Heart right ventricle (tissue), 16 donors: ENCODE measurements at places on chromosomes 12 and 14. TPM values are rescaled to one million over a fixed set of nuclear protein-coding genes. Genes with fewer than 3 reads are reported as not detected.

The ERGIC2 gene
- 85.8 TPM for total RNA-seq

The RASAL1 gene
- total RNA-seq: not detected

The KITLG gene
- total RNA-seq: 20.5 TPM

The GPR162 gene
- 4.9 TPM for total RNA-seq

The KLRC3 gene
- not detected for total RNA-seq

The GPR132 gene
- 4.1 TPM for total RNA-seq

DNA sequence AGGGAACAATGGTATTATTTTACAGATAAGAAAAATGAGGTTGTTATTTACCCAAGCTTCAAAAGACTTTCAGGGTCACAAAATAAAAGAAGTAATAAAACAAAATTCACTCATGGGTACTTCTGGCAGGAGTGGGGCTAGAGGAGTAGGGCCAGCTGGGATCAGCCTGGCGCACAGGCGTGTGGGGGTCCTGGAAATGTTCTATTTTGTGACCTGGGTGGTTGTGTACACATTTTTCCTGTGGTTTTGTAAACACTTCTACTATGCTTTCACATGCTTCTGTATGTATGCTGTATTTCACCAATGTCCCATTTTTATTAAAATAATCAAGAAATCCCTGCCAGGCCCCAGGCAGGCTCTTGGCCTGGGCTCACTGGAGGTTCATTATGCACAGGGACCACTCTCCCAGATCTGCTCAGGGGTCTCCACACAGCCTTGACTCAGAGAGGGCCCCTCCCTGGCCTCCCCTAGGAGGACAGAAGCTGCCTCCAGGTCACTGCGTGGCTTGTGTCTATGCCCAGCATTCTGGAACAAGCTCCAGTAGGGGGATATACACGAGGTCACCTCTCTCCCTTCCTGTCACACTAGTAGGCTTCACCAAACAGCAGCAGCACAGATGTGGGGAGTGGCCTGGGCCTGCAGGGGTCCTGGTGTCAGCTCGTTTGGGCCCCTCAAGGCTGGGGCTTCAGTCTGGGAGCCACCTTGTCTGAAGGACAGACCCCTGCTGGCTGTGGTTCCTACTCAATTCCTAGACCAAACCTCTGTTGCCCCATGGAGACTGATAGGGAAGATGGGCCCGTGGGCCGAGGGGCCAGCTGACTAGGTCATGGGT is 37.8 kb downstream of the ANAPC7 start:
- no peak overlapping the region for H3K4me3 ChIP-seq
- no peaks in the 10 kb centered on the region for H3K27me3 ChIP-seq
- H3K36me3 ChIP-seq: no peaks in the 10 kb centered on the region
- no peaks in the 10 kb centered on the region for H3K4me1 ChIP-seq
- no peak overlapping the region for H3K27ac ChIP-seq

DNA sequence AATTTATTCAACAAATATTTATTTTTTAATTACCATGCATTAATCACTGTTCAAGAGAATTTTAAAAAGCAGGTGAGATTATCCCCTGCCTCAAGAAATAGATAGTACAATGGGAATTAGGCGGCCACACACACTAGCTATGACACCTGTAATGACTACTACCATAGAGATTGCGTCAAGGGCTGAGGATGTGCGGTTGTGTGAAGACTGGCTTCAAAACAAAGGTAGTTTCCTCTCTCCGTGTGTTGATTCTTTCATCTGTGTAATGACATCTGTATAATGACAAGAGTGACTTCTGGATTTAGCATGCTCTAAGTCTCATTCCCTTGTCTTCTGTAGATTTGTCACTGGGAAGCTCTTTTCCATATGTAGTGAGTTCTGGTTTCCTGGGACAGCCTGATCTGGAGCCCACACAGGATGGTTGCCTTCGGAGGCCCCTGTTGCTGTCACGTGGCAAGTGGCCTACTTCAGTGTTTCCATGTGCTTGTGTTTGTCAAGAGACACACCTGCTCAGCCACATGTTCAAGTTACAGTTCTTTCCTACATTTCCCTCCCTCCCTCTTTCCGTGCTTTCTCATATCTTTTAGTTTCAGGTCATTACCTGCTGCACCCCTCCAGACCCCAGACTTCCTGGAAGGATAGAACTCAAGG is 64.3 kb downstream of the GALNT8 start:
- H3K27me3 ChIP-seq: no peaks in the 10 kb centered on the region
- no peaks in the 10 kb centered on the region for H3K4me1 ChIP-seq
- H3K36me3 ChIP-seq: no peaks in the 10 kb centered on the region

DNA sequence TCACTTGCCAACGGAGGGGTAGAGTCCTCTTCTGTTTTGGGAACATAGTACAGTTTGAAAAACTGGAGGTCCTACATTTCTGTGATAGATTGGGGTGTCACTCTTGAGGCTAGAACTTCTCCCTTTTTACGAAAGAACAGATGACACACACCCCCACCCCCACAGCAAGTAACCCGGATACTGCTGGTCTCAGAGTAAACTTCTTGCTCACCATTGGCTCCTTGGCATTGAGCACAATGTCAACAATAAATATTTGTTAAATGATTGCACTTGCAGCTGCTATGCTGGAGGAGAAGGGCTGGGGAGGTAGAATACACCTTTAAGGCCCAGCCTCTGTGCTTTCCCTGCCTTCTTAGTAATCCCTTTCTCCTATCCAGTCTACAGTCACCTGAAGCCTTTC is 149.8 kb downstream of the TGFB3 start:
- no peak for DNase-seq
- H3K27me3 ChIP-seq: no peaks in the 10 kb centered on the region

DNA sequence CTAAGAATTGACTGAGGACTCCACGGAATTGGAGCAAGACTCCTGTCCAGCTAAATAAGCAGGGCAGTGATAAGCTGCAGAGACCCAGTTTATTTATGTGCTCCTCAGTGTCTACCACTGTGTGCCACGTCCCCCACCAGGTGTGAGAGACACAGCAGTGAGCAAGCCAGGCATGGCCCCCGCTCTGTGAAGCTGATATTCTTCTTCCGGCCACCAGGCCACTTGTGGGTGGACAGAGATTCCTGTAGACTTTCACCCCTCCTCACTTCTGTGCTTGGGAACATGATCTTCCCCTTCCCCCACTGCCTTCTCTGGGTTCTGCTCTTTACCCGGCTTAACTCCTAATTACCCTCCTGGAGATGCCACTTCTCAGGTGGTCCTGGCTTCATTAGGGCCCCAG is 21.3 kb downstream of the BRAP start:
- no peak for DNase-seq
- H3K27me3 ChIP-seq: no peaks in the 10 kb centered on the region
- H3K4me3 ChIP-seq: no peak overlapping the region
- no peak overlapping the region for H3K27ac ChIP-seq
- H3K36me3 ChIP-seq: no peaks in the 10 kb centered on the region

DNA sequence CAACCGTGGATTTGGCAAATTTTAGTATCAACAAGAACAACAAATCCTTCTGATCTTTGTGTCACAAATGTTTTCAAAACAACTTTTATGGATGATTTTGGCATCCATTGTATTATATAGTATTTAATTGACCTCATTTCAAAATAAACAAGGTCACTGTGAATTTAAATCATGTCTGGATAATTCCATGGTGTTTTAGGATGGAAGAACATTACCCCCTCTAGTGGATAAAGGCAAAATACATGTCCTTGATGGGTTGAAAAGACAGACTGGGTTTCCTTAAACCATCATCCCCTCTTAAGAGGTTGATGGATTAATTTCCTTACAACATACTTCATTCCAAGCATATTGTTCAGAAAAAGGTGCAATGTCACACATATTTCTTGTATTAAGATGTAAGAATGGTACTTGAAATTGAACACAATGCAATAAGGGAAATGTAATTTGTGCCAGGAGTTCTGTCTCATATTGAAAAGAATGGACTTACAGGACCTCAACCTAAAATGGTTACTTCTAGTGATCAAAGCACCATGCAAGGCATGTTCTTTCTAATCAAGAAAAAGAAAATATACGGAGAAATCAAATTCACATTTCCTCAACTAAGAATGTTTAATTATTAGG is 352.0 kb downstream of the BCAT1 start:
- H3K4me3 ChIP-seq: no peak overlapping the region
- no peaks in the 10 kb centered on the region for H3K36me3 ChIP-seq
- H3K27ac ChIP-seq: no peak overlapping the region
- DNase-seq: no peak
- no peaks in the 10 kb centered on the region for H3K27me3 ChIP-seq

DNA sequence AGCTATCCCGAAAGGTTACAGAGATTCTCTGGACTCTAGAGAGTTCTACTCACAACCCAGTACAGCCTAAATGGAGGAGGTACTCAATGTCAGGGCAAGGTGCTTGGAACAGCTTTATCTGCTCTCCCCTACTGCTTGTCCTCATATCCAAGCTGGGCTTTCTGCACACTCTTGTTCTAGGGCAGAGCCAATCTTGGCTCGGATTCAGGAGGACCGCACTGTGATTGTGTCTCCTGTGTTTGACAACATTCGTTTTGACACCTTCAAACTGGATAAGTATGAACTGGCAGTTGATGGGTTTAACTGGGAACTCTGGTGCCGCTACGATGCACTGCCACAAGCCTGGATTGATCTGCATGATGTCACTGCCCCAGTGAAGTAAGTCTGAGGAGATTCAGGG is 25.0 kb downstream of the GALNT8 start:
- H3K27ac ChIP-seq: peak overlapping the region; percentile 1
- H3K4me3 ChIP-seq: no peak overlapping the region
- no peaks in the 10 kb centered on the region for H3K4me1 ChIP-seq
- H3K36me3 ChIP-seq: no peaks in the 10 kb centered on the region

DNA sequence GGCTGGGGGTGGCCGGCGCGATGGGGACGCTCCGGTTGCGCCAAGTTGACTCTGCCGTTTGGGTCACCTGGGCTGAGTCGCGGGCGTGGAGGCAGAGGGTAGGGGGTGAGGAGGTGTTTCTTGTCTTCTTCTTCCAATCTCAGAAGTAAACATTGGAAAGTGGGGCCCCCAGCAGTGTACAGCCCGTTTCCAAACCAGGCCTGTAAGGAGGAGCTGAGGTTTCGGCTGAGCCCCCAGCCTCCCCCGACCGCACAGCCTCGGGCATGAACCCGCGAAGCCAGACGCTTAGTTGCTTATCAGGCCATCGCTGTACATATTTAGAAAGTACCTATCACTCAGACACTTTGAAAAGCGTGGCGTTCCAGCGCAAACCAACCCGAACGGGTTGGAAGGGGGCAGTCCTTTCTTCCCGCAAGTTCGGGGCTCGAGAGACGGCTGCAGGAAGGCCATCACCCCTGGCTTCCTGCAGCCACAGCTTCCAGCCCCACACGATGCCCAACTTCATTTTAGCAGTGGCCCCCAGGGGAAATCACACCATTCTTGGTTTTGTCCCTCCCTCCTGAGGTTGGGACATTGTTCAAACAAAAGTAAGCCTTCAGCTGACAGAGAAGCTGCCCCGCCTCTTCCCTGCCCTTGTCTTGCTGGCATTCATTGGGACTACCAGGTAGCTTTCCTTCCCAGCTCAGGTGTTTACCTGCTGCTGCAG is 164.1 kb downstream of the ZFP36L1 start:
- H3K27ac ChIP-seq: peak overlapping the region; percentile 41
- no peaks in the 10 kb centered on the region for H3K27me3 ChIP-seq
- H3K4me1 ChIP-seq: peaks cover 26% of the 10 kb centered on the region
- no peak overlapping the region for H3K4me3 ChIP-seq
- DNase-seq: no peak
- H3K36me3 ChIP-seq: no peaks in the 10 kb centered on the region

DNA sequence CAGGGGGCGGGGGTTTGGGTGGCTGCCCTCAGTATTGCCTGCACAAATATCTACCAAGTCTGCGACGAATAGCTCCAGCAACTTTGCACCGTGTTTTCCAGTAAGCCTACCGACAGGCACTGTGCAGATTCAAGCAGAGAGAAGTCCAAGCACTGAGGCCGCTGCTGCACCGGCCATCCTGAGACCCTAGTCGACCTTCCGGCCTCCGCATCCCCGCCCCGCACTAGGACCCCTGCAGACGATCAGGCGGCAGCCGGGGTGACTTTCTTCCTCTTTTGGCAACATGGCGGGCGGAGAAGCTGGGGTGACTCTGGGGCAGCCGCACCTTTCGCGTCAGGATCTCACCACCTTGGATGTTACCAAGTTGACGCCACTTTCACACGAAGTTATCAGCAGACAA is at the start of gene EIF2S3B:
TSS of gene EIF2S3B (plus strand) at position 271 of the 400 bp plus-strand sequence. CDS start at position 284, 13 bp downstream.
- H3K4me3 ChIP-seq: no peak within 1 kb of the TSS
- peaks cover 25% of the 10 kb centered on the region for H3K27me3 ChIP-seq
- H3K36me3 ChIP-seq: no peaks in the 10 kb centered on the region
- H3K4me1 ChIP-seq: no peaks in the 10 kb centered on the region

DNA sequence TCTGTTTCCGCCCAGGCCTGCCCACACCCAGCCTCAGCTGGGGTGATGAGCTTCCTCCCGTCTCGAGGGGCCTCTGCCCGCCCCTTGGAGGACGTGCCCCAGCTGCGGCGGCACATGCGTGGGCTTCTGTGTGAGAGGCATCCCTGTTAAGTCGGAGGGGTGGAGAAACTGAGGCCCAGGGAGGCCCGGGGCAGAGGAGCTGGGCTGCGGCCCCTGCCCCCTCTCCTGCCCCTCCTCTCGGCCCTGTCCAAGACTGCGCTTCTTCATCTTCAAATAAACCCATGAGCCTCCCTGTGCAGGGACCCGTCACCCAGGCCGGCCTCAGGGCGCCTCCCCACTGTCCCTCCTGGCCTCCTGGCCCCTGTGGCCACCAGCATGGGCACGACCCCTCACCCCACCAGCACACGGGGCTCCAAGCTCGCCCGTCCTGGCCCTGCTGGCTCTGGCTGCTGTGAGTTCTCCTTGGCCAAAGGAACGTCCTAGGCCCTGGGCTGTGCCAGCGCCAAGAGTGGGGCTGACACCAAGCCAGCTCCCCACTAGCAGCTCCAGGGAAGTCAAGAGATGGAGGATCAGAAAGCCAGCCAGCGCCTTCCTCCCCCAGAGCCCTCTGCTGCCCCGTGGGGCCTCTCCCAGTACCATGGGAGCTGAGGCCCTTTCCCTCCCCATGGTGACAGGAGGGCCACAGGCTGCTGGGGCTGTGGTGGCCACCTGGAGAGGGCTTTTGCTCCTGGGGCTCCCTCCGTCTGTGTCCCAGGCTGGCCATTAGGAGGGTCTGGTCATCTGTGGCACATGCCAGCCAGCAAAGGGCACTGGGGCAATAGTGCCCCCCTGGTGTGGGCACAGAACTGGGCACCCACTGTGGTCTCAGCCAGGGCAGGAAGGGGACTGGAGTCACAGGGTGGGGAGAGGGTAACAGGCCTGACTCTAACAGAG is 180.4 kb downstream of the KIF26A start:
- H3K27ac ChIP-seq: no peak overlapping the region
- peak; percentile 61 for DNase-seq
- H3K27me3 ChIP-seq: peaks cover 14% of the 10 kb centered on the region
- no peaks in the 10 kb centered on the region for H3K36me3 ChIP-seq

- H3K4me3 ChIP-seq: no peak overlapping the region
- DNase-seq: no peak
- no peaks in the 10 kb centered on the region for H3K4me1 ChIP-seq
- H3K27me3 ChIP-seq: no peaks in the 10 kb centered on the region
- H3K27ac ChIP-seq: no peak overlapping the region
These were observed 91.9 kb upstream of the RESF1 start for GRCh38 chr12:31867292-31867691.

- H3K36me3 ChIP-seq: peaks cover 30% of the 10 kb centered on the region
- peak overlapping the region; percentile 87 for H3K27ac ChIP-seq
- no peaks in the 10 kb centered on the region for H3K27me3 ChIP-seq
- no peak overlapping the region for H3K4me3 ChIP-seq
These were observed 6.4 kb downstream of the SLC15A4 start for GRCh38 chr12:128817111-128818015.
